ENCODE measurements at places on chromosomes 1 and 21. TPM values are rescaled to one million over a fixed set of nuclear protein-coding genes. Genes with fewer than 3 reads are reported as not detected.

GOLT1A gene
- not detected for total RNA-seq

LZIC gene
- 31.6 TPM for total RNA-seq

TBX19 gene
- total RNA-seq, result 0.26 TPM

CR1L gene
- not detected for total RNA-seq

WLS gene
- total RNA-seq, result 156 TPM

KIFAP3 gene
- 27.5 TPM for total RNA-seq

CYP4B1 gene
- not detected for total RNA-seq

MAN1C1 gene
- total RNA-seq, result 17.7 TPM

OLIG1 gene
- total RNA-seq, result not detected

LRRN2 gene
- 0.26 TPM for total RNA-seq

MROH7 gene
- under 0.01 TPM for total RNA-seq

RCSD1 gene
- total RNA-seq, result under 0.01 TPM

NBPF4 gene
- not detected for total RNA-seq

C1QA gene
- total RNA-seq, result 0.26 TPM

HSD3B1 gene
- total RNA-seq, result not detected

SNAPIN gene
- 76.5 TPM for total RNA-seq

KCNK1 gene
- 2.6 TPM for total RNA-seq

SAMD13 gene
- 1.3 TPM for total RNA-seq

IFNLR1 gene
- total RNA-seq, result under 0.01 TPM

ETV3L gene
- not detected for total RNA-seq

ZNF648 gene
- not detected for total RNA-seq

USH2A gene
- under 0.01 TPM for total RNA-seq

FYB2 gene
- total RNA-seq, result not detected

CRYAA gene
- total RNA-seq, result not detected

CCDC18 gene
- 15.4 TPM for total RNA-seq

IL20 gene
- total RNA-seq, result not detected

GBP5 gene
- under 0.01 TPM for total RNA-seq

FCGR3B gene
- not detected for total RNA-seq

PTPN22 gene
- 0.33 TPM for total RNA-seq

SDHB gene
- 157 TPM for total RNA-seq

MARK1 gene
- total RNA-seq, result 2.1 TPM

AUNIP gene
- 0.33 TPM for total RNA-seq

BNIPL gene
- 0.33 TPM for total RNA-seq

SLC25A24 gene
- 44.4 TPM for total RNA-seq

CFAP141 gene
- not detected for total RNA-seq

TNFRSF14 gene
- 76.3 TPM for total RNA-seq

ADAMTS1 gene
- 186 TPM for total RNA-seq

UMODL1 gene
- total RNA-seq, result not detected

CACNA1S gene
- total RNA-seq, result not detected

CPLANE2 gene
- total RNA-seq, result 12.1 TPM

LORICRIN gene
- not detected for total RNA-seq

SEMA4A gene
- total RNA-seq, result 0.77 TPM

ALPL gene
- 1.5 TPM for total RNA-seq
